GM18507 (cell line): ENCODE measurements at places on chromosomes 4 and X.

DNA sequence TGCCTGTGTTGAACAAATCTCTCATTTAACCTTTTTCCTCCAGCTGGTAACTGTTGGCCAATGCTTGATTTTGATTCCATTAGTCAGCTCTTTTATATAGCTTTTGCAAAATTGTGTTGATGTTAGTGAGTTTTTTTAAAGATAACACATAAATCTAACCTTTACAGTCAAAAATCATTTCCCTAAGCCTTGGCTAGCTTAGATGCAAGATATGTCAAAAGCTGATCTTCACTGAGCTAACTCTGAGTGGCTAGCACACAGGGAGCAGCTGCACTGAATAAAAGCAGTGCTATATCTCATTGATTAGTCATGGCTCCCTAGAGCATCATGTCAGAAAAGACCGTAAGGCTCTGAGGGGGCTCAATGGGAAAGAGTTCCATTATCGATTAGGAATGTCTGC, 78.7 kb downstream of the PPARGC1A start:
- no peak for DNase-seq

- DNase-seq: no peak
Measured at GRCh38 chrX:133892337-133892736, 93.1 kb downstream of the GPC3 start.

DNA sequence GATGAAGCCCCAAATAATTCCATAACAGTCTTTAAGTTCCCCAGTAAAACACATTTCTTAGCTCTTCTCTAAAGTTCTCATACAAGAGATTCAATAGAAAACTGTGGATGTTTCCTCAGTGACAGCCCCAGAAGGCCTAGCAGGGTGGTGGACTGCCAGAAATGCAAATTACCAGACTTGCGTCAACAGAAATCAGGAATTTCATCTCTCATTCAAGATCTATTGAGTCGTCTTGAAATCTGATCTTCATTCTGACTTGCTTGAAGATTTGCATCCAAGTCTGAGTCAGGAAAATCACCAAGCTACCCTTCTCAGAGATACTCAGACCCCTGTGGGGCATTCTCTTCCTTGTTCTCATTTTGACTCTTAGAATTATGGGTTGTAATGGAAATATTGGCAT, 68.9 kb upstream of the NDP start:
- DNase-seq: no peak

DNA sequence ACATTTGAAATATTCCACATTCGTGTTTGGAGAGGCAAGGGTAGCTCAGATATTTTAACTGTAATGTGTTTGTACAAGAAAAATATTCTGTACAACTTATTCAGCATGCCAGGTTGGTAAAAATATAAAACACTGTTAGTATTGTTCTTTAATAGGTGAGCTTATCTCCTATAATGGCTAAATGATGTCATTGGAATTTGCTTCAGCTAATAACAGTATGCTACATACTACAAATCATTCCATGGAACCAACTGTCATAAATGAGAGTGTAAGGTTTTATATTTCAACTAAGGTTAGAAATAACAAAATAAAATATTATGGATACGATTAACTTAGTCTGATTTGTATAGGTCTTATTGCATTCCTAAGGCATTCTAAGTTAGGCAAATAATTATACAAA, 206.6 kb downstream of the ADGRL3 start:
- no peak for DNase-seq

- DNase-seq: no peak
Measured at GRCh38 chrX:87813566-87813965, 296.0 kb downstream of the KLHL4 start.

GRCh38 chr4:48173056-48173991, 39.3 kb upstream of the TXK start:
- no peak for DNase-seq

- DNase-seq: no peak
Measured at GRCh38 chrX:110414679-110415439, 56.2 kb downstream of the RTL9 start.
